ENCODE measurements at places on chromosomes 2 and 18. TPM values are rescaled to one million over a fixed set of nuclear protein-coding genes. Genes with fewer than 3 reads are reported as not detected.

DNA sequence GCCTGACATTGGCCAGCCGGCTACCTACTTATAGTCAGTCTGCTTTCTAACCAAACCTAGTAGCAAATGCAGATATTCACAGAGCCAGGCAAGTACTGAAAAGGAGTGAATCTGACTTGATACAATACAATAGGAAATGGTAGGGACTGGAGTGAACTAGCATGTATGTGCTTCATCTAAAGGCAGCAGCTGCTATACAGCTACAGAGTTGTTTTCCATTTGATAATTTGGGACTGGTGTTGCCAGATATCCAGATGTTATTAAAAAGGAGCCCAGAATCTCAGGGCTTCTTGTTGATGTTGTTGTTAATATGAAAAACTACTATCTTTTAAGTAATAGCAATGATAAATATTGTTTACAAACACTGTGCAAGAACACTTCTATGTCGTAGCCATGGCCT, 159.4 kb downstream of the BABAM2 start:
- DNase-seq = no peak

Gene SLC9A2
- 0.19 TPM for total RNA-seq

- DNase-seq = no peak
Observed at GRCh38 chr2:36770542-36771287, 74.2 kb downstream of the VIT start.

DNA sequence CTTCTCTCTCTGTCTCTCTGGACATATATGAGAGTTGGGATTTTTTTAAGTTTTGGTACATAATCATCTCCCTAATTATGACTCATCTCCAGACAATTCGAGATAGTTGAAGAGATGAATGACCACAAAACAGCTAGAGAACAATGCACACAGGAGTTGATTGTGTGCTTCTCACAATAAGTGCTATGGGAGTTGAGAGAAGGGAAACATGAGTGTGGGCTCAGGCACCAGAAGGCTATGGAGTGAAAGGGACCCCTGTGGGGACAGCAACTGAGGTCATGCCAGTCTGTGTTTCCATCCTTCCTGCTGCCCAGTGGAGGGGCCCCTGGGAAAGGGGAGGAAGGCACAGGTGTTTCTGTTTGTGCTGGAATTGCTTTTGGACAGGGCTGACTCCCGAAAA, 6.5 kb upstream of the YWHAQ start:
- no peak for DNase-seq

Gene CD302
- total RNA-seq = 8.2 TPM

DNA sequence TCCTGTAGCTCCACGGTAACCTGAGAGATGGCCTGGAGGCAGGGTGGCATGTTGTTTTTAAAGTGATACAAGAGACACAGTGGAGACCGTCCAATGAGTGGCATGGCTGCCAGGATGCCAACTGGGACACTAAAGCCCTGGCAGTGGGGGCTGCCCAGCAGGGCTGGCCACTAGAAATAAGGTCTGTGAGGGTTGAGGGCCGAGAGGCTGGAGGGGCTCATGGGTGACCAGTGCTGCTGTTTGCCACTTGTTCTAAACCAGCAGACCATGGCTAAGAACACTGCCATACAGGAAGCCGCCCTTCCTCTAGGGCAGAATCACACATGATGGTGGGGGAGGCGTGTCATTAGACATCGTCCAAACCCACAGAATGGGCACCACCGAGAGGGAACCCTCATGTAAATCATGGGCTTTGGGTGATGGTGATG, 71.9 kb downstream of the ALPK2 start:
- peak; percentile 46 for DNase-seq

GRCh38 chr2:116810645-116811044, 1003.8 kb upstream of the DDX18 start:
- no peak for DNase-seq

Gene SERPINB13
- total RNA-seq = not detected

Gene VWC2L
- total RNA-seq = not detected

DNA sequence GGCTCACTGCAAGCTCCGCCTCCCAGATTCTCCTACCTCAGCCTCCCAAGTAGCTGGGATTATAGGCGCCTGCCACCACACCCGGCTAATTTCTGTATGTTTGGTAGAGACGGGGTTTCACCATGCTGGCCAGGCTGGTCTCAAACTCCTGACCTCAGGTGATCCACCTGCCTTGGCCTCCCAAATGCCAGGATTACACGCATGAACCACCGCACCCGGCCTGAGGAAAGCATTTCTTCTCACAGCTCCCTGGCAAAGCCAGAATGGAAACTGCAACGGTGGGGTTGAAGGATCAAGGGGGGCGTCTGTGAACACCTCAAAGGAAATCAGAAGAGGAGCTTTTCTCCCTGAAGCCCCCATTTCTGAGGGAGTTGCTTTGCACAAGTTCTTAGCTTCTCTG, 11.2 kb upstream of the TEX51 start:
- no peak for DNase-seq

Gene DHX57
- 9.7 TPM for total RNA-seq

GRCh38 chr2:240443891-240444301, 8.4 kb downstream of the GPC1 start:
- no peak for DNase-seq

Gene GKN1
- total RNA-seq = not detected

DNA sequence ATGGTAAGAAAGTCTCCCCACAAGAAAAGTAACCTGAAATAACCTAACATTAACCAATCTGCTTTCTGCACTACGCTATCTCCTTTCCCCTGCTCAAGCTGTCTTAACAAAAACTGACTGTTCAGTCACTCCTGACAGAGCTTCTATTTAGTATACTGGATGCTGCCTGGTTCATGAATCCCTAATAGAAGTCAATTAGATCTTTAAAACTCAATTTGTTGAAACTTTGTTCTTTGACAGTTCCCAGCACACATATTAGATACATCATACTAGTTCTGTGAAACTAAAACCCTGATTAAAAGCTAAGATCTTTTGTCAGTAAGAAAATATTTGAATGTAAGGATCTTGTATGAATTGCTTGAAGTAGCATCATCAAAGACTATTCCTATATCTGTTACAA, 287.4 kb downstream of the RBM43 start:
- no peak for DNase-seq

DNA sequence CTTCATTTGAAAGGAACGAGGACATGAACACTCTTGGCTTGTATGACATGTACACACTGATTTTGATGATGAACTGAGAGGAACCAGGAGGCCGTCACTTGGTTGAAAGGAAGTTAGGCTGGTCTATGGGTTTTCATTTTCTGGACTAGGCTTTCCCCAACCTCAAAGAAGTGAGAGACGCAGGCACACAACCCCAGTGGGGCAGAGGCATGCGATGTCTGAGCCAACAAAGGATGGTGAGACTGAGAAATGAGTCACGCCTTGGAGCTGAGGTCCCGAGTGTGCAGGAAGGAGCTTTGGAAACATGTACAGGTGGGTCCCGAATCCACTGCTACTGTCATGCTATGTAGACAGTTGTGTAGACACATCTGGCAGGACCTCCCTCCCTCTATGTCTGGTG, 24.1 kb downstream of the SIGLEC15 start:
- DNase-seq = no peak

Gene TRIP12
- total RNA-seq = 247 TPM

Gene GALNT14
- total RNA-seq = not detected

Gene DSG4
- not detected for total RNA-seq

GRCh38 chr2:2719015-2719414, 387.9 kb upstream of the MYT1L start:
- DNase-seq = no peak

Gene REG3A
- not detected for total RNA-seq

- peak; percentile 45 for DNase-seq
Observed at GRCh38 chr2:184598316-184599053, at the start of gene ZNF804A. TSS of gene ZNF804A (plus strand) at chr2:184598529. CDS start at chr2:184598960, 431 bp downstream.

GRCh38 chr2:3343012-3343411, 34.6 kb downstream of the EIPR1 start:
- DNase-seq = no peak

Gene PLCD4
- total RNA-seq = 0.68 TPM

GRCh38 chr2:203543898-203544328, 8.8 kb upstream of the RAPH1 start:
- DNase-seq = no peak

DNA sequence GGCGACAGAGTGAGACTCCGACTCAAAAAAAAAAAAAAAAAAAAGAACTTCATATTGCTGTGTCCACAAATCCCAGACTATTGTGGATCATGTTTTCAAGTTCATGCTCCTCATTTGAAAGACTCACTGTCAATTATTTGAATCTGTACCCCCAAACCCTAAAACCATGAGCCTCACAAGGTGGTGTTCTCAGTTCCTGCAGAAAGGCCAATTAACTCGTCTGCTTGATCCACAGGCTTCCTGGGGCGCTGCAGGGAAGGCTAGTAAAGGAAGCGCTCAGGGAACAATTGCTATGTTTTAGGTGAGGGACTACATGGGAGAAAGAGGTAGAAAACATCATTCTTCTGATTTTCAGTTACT, 396.8 kb upstream of the NETO1 start:
- DNase-seq = no peak

DNA sequence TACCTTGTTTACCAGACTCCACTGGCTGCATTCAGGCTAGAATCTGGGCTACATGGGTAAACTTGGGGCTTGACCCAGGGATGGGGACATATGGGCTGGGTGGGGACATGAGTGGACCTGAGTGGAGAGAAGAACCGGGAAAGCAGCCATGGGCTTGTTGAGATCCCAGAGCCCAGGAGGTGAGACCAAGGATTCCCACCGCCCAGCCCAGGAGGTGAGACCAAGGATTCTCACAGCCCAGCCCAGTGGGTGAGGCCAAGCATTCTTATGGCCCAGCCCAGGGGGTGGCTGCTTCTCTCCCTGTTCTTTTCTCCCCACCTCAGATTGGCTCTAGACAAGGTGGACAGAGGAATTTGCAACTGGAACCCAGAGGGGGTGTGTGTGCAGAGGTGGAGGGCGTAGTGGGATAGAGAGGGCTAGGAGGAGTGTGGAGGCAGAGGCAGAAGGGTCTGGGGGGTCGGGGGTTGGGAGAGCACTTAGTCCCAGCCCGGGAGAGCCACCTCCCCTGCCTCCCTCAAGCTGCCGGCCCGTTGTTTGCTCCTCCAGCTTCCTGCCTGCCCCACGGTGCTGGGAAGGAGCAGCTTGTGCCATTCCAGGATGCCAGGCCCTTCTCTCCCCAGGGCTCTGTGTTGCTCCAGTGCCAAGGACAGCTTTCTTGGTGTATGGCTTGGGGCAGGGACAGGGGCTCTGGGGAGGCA, 25.6 kb downstream of the GLI2 start:
- no peak for DNase-seq

GRCh38 chr18:4750393-4751346, 295.6 kb upstream of the DLGAP1 start:
- no peak for DNase-seq

- no peak for DNase-seq
Observed at GRCh38 chr18:7104649-7105048, 12.9 kb downstream of the LAMA1 start.

DNA sequence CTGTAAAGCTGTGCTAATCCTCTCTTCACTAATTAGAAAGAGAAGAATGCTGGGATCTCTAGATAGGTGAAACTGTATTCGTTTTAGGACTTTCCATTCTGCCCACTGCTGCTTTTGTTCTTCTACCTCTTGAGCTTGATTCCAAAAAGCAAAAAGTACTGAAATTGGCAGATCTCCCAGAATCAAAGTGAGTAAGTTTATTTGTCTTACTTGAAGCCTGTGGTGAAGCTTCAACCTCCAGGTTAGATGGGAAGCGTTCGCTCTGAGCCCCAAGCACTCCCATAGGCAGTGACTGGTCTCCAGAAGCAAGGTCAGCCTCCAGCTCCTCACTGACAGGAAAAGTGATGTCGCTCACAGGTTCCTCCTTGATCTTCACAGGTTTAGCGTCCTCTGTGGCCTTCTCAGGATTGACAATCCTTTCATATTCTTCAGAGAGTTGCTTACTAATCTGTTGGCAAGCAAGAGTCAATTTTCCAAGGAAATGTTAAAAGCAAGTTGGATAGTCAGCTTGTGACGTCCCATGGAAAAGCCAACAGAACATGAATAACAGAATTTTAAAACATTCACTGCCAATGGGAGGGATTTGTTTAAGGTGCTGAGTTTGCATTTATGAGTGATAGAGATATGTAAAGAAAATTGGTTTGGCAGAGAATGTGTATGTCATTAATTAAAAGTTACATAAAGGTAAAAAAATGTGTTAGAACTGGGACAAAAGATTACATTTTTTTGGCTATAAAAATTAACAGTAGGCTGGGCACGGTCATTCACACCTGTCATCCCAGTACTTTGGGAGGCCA, 8.1 kb downstream of the SUPT7L start:
- no peak for DNase-seq

DNA sequence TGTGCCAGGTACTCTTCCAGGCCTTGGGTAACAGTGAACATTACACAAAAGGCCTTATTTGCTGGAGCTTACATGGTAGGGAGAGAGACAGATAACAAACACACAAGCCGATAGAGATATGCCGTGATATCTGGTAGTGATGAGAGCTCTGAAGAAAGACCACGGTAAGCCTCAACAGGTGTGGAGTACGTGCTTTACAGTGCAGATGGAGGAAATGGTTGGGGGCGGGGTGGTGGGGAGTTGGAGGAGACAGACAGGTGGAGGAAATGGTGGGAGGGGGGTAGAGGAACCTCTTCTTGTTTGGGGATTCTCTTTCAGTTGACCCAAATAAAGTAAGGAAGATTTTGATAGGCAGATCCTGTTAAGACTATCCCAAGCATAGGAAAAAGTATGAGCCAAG, 141.1 kb upstream of the ALPP start:
- no peak for DNase-seq

DNA sequence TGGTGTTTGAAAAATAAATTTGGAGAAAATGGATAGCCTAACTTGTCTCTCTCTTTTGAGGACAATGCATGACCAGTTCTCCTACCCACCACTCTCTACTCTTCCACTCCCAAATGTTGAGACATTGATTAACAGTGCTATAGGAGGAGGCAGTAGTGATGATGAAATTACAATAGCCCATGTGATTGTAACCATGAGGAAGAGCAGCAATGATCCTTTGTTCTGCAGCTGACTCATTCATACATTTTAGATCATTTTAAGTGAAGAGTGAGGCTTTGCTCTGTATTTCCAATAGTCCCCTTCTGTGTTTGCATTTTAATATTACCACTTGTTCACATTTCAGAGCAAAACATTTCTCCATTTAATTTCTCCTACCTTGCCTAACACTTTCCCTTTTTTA, 592.3 kb downstream of the THSD7B start:
- DNase-seq = no peak

Gene ATRAID
- total RNA-seq = 147 TPM

- DNase-seq = no peak
Observed at GRCh38 chr2:31312898-31313297, 78.9 kb downstream of the EHD3 start.

DNA sequence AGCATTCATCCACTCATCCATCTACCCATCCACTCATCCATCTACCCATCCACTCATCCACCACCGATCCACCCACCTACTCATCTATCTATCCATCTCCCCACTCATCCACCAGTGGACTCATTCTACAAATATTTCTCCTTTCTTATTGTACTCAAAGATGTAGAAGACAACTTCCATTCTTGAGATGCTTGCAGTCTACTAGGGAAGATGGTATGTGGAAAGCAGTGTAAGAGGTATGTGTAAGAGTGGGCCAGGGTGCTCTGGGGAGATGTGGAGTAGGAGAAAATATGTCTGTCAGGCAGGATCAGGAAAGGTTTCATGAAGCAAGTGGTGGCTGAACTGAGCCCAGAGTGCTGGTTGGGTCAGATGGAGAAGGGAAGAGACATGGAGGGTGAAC, 150.8 kb downstream of the CELF4 start:
- DNase-seq = no peak

Gene ZAP70
- 0.62 TPM for total RNA-seq

Gene RTP5
- not detected for total RNA-seq

GRCh38 chr2:43270930-43271615, 44.7 kb upstream of the ZFP36L2 start:
- DNase-seq = no peak

Measured in heart right ventricle (tissue), 16 donors.